ENCODE measurements at places on chromosomes 7 and 10. TPM values are rescaled to one million over a fixed set of nuclear protein-coding genes. Genes with fewer than 3 reads are reported as not detected.

DNA sequence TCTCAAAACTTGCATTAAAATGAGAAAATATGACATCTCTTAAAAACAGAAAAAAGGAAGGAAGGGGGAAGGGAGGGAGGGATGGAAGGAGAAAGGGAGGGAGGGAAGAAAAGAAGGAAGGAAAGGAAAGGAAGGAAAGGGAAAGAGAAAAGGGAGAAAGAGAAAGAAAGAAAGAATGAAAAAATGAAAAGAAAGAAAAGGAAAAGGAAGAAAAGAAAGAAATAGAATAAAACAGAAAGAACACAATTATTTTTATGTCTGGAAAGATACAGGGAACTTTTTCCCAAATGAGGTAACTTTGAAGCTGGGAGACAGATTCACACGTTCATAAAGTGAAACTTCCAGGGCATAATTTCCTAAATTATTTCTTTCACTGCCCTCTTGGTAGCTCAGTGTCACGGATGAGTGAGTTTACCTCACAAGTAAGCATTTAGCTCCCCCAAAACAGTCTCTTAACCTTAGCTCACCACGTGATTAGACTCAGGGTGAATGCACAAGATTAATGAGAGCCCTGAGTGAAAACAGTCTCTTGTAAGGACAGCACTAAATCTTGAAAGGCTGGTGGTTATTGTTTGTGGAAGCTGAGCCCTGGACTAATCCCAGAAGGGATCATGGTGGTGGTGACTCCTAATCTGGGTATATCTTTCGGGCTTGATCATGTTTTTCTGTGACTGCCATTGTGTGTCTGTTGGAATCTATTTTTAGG lies 74.1 kb upstream of the HDAC9 start:
- no peaks in the 10 kb centered on the region for H3K36me3 ChIP-seq
- H3K27me3 ChIP-seq: no peaks in the 10 kb centered on the region
- no peak for DNase-seq
- no peak overlapping the region for H3K27ac ChIP-seq

The RARRES2 gene
- not detected for total RNA-seq

- DNase-seq: no peak
- no peaks in the 10 kb centered on the region for H3K27me3 ChIP-seq
- no peak overlapping the region for H3K4me3 ChIP-seq
- H3K4me1 ChIP-seq: no peaks in the 10 kb centered on the region
- no peaks in the 10 kb centered on the region for H3K36me3 ChIP-seq
- no peak overlapping the region for H3K27ac ChIP-seq
Measured at GRCh38 chr10:95542761-95543160, 18.4 kb downstream of the SORBS1 start.

DNA sequence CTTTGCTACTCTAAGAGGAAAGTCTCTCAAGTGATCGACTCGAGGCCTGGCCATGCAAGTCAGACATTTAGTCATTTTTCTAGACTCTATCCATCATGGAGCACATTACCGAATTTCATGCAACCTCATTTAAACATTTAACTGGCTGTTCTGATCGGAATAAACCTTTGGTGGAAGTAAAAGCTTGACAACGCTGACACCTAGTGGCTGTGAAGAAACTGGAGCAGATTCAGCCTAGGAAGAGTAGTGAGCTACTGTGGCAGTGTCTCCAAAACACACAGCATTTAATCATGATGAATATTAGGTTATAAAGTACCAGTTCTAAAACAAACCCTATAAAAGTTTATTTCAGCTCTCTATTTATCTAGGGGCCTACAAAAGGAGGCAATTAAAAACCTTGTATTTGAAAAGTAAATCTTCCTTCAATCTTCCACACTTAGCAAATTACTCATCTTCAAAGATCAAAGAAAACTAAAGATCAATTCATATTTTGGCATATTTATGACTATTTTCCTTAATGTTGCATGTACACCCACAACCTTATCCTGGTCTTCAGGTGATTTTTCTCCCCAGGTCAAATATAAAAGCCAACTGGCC lies 175.0 kb downstream of the CTNNA3 start:
- peaks cover 2% of the 10 kb centered on the region for H3K27me3 ChIP-seq
- no peak overlapping the region for H3K4me3 ChIP-seq
- no peak overlapping the region for H3K27ac ChIP-seq
- no peaks in the 10 kb centered on the region for H3K36me3 ChIP-seq
- H3K4me1 ChIP-seq: no peaks in the 10 kb centered on the region

- no peaks in the 10 kb centered on the region for H3K4me1 ChIP-seq
- no peak overlapping the region for H3K27ac ChIP-seq
- no peak for DNase-seq
- H3K27me3 ChIP-seq: peaks cover 30% of the 10 kb centered on the region
- no peaks in the 10 kb centered on the region for H3K36me3 ChIP-seq
Measured at GRCh38 chr10:101331956-101332355, 22.0 kb upstream of the BTRC start.

The CXCL12 gene
- not detected for total RNA-seq

The CRPPA gene
- 0.81 TPM for total RNA-seq

The TMEM140 gene
- 12.6 TPM for total RNA-seq

DNA sequence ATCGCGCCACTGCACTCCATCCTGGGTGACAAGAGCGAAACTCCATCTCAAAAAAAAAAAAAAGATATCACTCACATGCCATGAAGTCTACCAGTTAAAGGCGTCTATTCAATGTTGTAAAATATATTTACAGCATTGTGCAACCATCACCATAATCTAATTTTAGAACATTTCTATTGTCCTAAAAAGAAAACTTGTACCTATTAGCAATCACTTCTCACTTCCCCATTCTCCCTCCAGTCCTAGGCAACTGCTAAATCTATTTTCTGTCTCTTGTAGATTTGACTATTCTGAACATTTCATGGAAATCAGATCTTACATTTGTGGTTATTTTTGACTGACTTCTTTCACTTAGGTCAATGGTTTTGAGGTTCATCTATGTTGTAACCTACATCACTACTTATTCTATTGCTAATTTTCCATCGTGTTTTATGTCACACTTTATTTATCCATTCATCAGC lies 25.2 kb upstream of the OTUD1 start:
- no peak overlapping the region for H3K27ac ChIP-seq
- H3K4me3 ChIP-seq: no peak overlapping the region
- DNase-seq: no peak
- no peaks in the 10 kb centered on the region for H3K27me3 ChIP-seq

DNA sequence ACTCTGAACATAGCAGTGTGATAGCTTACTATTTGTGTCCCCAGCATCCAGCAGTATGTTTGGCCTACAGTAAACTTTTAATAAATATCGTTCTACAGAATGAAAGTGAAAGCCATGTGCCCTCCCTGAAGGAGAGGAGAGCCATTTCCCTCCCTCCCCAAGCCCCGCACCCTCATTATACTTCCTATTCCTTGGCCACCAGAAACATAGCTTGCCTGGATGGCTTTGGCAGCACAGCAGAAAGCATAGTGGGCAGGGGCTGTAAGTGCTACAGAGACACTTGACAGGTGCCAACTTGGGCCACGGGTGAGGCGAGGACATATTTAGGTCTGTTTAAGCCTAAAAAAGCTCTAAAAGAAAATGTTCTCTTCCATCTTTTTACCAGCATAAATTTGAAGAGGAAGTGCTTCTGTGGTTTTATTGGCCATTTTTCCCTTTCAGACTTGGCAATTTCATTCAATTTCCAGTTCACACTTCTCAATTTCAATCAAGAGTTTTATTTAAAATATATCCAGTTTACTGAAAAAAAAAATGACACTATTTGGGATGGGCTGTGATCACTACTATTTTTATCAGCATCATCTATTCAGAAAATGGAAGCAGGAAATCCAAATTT lies 12.7 kb downstream of the HHEX start:
- H3K36me3 ChIP-seq: no peaks in the 10 kb centered on the region
- peaks cover 23% of the 10 kb centered on the region for H3K4me1 ChIP-seq
- no peak overlapping the region for H3K27ac ChIP-seq
- no peak for DNase-seq
- H3K4me3 ChIP-seq: no peak overlapping the region

The RAB18 gene
- total RNA-seq: 60.3 TPM

DNA sequence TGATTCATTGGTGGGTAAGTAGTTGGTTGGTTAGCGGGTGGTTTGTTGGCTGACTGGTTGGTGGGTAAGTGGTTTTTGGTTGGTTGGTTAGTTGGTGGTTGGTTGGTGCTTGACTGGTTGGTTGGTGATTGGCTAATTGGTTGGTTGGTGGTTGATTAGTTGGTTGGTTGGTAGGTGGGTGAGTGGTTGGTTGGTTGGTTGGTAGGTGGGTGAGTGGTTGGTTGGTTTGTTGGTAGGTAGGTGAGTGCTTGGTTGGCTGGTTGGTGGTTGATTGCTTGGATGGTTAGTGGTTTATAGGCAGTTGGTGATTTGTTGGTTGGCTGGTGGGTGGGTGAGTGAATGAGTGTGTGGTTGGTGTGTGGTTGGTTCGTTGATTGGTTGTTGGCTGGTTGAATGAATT lies 44.2 kb downstream of the CALML3 start:
- no peak for DNase-seq
- H3K36me3 ChIP-seq: no peaks in the 10 kb centered on the region
- peaks cover 14% of the 10 kb centered on the region for H3K4me1 ChIP-seq

GRCh38 chr7:139776486-139777132 lies 1.2 kb downstream of the HIPK2 start:
- H3K36me3 ChIP-seq: peaks cover 12% of the 10 kb centered on the region
- peak overlapping the region; percentile 94 for H3K4me3 ChIP-seq
- DNase-seq: peak; percentile 45
- peaks cover 14% of the 10 kb centered on the region for H3K27me3 ChIP-seq
- H3K27ac ChIP-seq: peak overlapping the region; percentile 94

- no peaks in the 10 kb centered on the region for H3K36me3 ChIP-seq
- no peak for DNase-seq
- H3K4me3 ChIP-seq: no peak overlapping the region
- no peaks in the 10 kb centered on the region for H3K4me1 ChIP-seq
- H3K27ac ChIP-seq: no peak overlapping the region
Measured at GRCh38 chr7:88597941-88598425, 161.5 kb upstream of the ZNF804B start.

DNA sequence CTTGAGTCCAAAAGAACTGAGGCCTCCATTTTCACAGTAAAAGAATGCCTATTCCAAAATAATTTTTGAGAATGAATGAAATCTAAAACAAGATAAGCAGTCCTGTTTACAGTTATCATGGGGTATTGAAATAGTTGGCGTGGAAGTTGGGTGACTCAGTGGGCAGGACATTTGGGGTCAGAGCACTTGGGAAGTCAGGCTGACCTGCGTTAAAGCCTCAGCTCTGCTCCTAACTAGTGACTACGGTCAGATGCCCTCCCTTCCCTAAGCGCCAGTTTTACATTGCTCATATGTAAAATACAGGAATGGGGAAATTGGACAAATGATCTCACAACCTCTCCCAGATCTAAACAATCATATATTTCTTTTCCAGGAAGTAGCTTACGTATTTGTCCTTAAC lies 2.3 kb upstream of the PAPSS2 start:
- peaks cover 35% of the 10 kb centered on the region for H3K27me3 ChIP-seq
- no peak for DNase-seq
- peaks cover 14% of the 10 kb centered on the region for H3K4me1 ChIP-seq
- H3K27ac ChIP-seq: no peak overlapping the region
- no peaks in the 10 kb centered on the region for H3K36me3 ChIP-seq

- no peak for DNase-seq
- no peak overlapping the region for H3K27ac ChIP-seq
- H3K4me1 ChIP-seq: no peaks in the 10 kb centered on the region
- no peaks in the 10 kb centered on the region for H3K27me3 ChIP-seq
Measured at GRCh38 chr7:47104206-47104549, 477.7 kb downstream of the TNS3 start.

The RAPGEF5 gene
- total RNA-seq: 0.63 TPM

The AFAP1L2 gene
- total RNA-seq: 4.0 TPM

- H3K4me1 ChIP-seq: no peaks in the 10 kb centered on the region
- peaks cover 9% of the 10 kb centered on the region for H3K27me3 ChIP-seq
- H3K4me3 ChIP-seq: no peak overlapping the region
- no peaks in the 10 kb centered on the region for H3K36me3 ChIP-seq
- no peak for DNase-seq
- no peak overlapping the region for H3K27ac ChIP-seq
Measured at GRCh38 chr7:96959135-96959534, 46.2 kb upstream of the DLX6 start.

- no peaks in the 10 kb centered on the region for H3K36me3 ChIP-seq
- DNase-seq: no peak
- H3K27ac ChIP-seq: no peak overlapping the region
- H3K4me1 ChIP-seq: no peaks in the 10 kb centered on the region
- no peaks in the 10 kb centered on the region for H3K27me3 ChIP-seq
Measured at GRCh38 chr10:28859791-28860190, 182.5 kb downstream of the BAMBI start.

The TMEM236 gene
- not detected for total RNA-seq
